Cerebellar cortex (tissue), 1 donor: ENCODE measurements at places on chromosomes 12 and 14.

DNA sequence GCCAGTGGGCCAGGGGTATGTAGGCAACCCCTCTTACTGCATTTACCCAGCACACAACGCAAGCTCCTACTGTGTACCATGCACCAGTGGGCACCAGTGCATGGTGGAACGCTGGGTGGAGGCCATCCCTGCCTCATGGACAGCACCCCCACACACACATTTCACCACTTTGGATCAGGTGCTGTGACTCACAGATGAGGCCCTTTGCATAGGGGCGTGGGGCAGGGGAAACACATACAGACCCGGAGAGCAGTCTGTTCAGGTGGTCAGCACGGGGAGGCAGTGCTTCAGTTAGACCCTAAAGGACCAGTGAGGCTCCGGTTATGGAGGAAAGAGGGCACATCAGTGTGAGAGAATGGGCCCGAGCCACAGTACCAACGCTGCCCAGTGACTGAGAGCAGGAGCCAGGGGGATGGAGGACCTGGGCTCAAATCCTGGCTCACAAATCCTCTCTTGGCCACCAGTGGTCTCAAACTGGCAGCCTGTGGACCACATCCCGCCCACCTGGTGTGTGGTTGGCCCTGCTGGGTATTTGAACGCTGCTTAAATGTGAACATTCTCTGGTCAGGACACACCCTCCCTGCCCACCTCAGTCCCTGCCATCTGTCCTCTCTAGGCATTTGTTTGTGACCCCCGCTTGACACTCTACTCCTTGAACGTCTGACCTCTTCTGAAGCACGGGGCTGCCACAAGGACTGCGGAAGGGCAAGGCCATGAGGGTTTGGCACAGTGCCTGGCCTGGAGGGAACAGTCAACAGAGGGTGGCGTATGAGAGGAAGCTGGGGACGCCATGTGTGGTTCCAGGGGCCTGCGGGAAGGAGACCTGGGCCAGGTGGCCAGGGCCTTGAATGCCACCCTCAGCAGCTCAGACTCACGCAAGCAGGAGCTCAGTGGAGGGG, 46.7 kb downstream of the FAM222A start:
- DNase-seq, result no peak

DNA sequence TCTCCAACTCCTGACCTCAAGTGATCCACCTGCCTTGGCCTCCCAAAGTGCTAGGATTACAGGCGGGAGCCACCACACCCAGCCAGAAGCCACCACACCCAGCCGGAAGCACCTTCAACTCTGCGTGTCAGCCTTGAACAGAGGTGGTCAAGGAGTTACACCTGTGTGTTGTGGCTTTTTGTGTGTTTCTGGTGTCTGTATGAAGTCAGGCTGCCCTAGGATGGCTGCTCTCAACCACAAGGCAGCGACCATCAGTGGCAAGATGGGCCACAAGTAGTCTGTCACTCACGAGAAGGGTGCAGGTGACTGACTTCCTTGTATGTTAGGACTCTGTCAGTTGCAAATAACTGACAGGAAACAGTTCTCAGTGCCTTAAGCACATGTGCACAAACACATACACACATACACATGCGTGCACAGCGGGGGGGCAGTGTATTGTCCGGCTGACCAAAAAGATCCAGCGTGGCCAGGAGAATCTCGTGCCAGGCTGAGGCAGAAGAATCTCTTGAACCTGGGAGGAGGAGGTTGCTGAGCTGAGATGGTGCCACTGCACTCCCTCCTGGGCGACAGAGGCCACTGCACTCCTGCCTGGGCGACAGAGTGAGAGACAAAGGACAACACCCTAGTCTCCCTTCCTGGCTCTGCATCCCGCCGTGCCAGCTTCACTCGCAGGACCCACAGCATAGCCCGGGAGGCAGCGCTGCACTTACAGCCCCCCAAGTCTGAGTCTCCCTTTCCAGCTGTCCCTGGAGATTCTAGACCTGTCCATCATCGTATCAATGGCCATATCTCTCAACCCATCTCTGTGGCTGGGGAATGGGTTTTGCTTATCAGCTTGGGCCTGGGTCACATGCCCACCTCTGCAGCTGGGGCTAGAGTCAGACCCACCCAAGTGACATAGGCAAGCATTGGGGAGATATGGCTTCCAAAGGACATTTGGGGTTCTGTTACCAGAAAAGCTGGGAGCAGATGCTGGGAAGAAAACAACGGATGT, 13.7 kb downstream of the P2RX4 start:
- peak; percentile 70 for DNase-seq

DNA sequence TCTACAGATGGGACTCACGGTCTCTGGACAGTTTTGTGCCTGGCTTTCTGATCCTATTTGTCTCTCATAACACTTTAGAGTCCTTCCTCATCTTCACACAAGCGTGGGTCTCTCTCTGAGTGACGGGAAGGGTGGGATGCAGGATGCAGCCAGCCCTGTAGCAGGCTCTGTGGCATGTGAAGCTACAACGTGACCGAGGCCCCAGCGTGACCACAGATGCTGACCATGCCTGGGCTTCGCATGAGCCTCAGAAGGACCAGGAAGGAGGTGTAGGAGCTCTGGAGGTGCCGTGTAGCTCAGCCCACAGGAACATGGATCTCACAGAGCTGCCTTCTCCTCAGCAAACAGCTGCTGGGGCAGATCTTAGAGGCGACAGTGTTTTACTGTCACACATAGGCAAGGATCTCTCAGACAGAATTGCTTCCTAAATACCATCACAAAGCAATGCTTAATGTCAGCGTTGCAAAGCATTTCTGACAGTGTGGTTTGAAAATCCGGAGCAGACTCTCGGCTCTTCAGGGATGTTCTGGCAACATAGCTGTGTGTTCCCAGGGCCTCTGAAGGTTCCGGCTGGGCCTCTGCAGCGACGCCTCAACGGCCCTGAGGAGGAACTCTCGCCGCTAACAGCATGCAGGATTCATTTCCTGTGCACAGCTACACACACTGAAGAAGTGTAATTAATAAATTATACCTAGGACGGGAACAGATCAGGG, 21.9 kb downstream of the ANKLE2 start:
- DNase-seq, result no peak

DNA sequence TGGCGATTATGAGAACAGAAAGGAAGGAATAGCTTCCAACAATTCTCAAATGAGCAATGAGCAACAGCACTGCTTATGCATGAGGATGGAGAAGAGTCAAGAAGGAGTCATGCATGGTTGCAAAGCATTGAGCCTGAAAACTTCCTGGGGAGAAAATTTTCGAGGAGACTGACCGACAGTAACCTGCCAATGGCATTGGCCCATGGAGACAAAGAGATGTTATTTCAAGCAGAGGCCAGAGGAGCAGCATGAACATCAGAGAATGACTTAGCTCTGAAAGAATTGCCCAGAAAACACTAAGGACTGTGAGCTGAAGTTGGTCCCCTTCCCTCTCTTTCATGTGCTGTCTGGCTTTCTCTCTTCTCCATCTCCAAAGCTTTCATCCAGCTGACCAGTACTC, 343.4 kb downstream of the ADAMTS20 start:
- DNase-seq, result no peak

DNA sequence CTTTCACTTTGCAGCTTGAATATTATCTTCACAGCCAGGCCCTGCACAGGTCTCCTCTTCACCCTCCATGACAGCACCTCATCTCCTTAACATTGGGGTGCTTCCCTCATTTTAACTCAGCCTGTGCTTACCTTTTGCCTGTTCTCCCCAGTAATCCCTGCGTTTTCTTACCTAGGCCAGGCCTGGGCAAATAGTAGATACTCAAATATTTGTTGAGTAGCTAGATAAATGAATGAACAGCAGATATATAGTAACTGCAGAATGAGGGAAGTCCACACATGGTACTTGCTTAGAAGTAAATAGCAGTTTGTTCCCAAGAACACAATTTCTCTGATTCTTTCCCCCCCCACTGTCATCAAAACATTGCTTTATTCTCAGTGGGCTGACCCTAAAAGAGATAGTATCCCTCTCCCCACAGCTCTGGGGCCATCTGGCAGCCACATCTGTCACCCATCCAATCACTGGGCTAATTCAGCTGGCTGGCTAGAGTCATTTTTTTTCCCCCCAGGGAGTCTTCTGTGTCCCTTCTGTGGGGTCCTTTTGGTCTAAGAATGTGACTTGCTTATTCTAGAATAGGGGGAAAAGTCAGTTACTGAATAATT, 43.2 kb downstream of the APPL2 start:
- DNase-seq, result no peak
